ENCODE measurements at places on chromosomes 1 and 21.
A peak's percentile ranks its signal among the peaks of the same experiment; 100 is the strongest.

GRCh38 chr1:20575541-20576336 is 13.2 kb upstream of the CDA start:
- DNase-seq: no peak

DNA sequence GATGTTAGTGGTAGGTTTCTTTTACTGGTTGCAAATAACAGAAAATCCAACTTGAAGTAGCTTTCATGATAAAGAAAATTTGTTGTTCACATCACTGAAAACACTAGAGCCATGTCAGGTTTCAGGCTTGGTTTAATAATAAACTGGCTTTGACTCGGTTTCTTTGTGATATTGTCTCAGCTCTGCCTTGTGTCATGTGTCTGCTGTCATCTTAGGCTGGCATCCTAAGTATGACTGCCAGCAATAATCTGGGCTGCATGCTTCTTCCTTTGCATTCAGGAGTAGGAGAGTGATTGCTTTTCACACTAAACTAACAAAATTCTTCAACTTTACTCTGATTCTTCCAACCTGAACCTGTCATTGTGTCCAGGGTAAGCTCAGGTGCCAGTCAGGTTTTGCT is 474.0 kb upstream of the B3GALT2 start:
- DNase-seq: no peak

GRCh38 chr1:17078991-17079868 is 25.4 kb upstream of the SDHB start:
- DNase-seq: no peak

DNA sequence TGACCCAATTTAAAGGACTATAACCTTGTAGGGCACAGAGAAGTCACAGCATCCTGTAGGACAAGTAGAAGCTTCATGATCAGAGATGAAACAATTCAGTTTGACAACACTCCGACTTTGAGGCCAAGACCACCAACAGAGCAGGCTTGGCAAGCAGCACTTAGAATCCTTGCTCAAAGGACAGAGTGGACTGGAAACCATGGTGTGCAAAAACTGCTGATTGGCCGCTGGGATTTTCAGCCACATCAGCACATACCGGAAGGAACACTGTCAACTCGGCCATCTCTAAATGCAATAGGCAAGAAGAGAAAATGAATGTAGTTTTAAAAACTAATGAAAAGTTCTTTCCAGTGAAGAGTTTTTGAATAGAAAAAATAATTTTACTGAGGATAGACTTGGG is 92.0 kb upstream of the PRMT6 start:
- no peak for DNase-seq

GRCh38 chr1:18139198-18139981 is 31.8 kb downstream of the IGSF21 start:
- DNase-seq: no peak

DNA sequence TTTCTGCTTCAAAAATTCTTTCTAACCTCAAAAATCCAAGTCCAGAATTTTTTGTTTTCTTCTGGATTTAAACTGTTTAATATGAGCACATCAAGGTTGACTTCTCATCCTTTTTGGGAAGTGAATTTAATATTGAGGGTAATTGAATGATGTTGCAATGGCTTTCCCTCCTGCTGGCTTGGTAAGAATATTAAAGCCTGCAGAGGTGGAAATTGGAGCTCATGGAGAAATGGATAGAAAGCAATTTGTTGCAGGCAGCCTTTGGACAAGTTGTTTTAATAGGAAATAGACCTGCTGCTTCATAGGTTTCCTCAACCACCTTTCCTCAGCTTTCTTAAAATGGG is 124.7 kb downstream of the SYT2 start:
- DNase-seq: no peak

- DNase-seq: peak; percentile 25
Observed at GRCh38 chr1:9942399-9942938, 722 bp downstream of the LZIC start.

DNA sequence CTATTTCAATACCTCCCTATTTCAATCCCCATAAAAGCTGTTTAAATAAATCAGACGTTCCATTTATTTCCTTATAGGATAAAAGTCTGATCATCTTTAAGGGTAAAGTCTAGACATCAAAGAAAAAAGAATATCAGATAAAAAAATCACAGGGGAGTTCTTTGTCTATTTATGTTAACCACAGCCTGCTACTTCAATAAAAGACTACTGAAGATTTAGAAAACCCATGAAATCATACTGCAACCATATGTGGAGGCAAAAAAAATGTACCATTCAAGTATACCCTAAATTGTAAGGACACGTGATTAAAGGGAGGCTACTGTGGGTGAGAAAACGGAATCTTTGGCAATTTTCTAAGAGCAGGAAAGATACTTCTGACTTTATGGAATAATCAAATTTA is 108.2 kb upstream of the TNFSF4 start:
- no peak for DNase-seq

DNA sequence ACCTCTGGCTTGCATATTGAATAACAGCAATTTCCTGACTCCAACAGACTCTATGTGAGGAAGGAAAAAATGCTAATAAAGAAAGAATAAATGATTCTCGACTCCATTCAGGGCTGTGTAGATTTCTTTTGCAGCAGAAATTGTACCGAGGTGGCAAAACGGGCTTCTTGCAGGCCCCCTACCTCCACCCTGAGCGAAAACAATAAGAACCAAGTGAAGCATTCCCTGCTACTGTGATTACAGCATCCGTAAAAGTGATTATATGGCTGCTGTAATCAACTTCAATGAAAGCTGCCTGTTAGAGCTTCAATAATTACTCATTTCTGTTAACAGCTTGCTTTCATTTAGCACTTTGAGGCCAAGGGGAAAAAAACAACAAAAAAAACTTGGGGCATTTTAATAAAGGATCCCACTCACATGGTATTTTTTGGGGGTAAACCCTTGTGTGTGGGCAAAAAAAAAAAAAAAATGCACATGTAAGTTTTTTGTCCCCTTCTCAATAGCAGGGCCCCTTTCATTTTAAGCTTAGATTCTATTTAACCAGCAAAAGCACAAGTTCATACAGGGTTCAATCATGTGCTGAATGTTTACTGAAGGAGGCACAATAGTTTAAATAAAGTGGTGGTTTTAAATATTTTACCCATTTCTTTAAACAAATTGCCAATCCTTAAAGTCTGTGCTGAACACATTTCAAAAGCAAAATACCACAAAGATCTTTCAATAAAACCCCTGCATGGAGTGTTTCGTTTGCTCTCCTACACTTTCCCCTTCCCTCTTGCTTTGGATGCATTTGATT is 271.6 kb downstream of the LMO4 start:
- DNase-seq: no peak

DNA sequence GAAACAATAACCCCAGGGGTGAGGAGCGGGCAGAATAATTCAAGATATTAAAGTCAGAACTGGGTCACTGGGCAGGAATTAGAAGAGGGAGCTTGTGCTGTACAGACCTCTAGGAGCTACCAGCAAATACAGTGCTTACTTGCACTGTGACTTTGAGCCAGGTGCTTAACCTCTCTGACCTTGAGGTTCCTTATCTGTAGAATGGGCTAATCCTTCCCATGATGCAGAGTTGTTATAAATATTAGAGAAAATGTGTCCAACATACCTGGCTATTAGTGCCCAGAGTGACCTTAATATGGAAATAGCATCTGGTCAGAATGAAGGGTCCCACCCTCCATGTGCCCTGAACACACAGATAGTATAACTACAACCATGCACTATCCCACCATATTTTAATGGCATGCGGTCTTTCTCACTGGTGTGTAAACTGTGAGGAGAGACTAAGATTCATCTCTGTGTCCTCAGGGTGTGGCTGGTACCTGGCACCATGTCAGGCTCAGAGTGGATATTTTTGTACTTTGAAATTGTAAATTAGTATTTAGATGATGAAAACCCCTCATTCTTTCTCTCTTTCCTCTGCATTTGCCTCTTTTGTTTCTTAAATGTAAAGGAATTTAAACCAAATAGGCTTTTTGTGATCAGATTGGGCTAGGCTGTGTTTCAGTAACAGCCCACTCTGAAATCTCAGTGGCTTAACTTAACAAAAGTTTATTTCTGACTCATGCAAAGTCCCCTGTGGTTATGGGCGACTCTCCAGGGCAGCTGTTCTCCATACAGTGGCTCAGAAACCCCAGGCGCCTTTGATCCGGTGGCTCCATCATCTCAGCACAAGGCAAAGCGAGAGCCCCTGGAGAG is 60.0 kb upstream of the ROR1 start:
- no peak for DNase-seq

GRCh38 chr1:180571832-180572636 is 13.3 kb downstream of the OVAAL start:
- peak; percentile 67 for DNase-seq

DNA sequence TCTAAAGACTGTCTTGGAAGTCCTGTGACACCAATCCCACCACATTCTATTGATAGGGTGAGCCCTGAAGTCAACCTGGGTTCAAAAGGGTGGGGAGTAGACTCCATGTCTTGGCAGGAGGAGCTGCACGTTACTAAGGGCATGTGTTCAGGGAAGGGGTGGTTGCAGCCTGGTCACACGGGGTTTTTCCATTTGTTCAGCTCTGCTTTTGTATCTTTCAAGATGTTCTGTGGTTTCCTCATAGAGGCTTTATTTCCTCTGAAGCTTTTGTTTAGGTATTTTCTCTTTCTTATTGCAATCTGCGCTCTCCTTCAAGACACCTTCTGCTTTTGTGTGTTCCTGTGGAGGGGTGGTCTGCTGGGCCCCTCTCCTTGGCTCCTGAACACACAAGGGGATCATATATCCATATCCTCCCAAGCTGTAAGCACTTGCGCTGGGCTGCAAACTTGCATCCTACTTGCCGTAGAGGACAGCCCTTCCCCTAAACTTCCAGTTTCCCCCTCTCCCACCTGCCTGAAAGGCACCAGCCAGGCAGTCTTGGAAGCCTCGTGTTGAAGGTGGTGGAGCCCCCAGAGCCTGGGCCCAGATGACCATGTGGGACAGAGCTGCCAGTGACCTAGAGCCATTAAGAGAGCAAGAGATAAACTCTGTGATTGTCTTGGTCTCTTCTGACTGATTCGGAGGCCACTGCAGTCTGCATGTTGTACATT is 62.5 kb upstream of the TRAPPC10 start:
- no peak for DNase-seq

GRCh38 chr1:102961549-102961948 is 146.8 kb downstream of the COL11A1 start:
- no peak for DNase-seq

DNA sequence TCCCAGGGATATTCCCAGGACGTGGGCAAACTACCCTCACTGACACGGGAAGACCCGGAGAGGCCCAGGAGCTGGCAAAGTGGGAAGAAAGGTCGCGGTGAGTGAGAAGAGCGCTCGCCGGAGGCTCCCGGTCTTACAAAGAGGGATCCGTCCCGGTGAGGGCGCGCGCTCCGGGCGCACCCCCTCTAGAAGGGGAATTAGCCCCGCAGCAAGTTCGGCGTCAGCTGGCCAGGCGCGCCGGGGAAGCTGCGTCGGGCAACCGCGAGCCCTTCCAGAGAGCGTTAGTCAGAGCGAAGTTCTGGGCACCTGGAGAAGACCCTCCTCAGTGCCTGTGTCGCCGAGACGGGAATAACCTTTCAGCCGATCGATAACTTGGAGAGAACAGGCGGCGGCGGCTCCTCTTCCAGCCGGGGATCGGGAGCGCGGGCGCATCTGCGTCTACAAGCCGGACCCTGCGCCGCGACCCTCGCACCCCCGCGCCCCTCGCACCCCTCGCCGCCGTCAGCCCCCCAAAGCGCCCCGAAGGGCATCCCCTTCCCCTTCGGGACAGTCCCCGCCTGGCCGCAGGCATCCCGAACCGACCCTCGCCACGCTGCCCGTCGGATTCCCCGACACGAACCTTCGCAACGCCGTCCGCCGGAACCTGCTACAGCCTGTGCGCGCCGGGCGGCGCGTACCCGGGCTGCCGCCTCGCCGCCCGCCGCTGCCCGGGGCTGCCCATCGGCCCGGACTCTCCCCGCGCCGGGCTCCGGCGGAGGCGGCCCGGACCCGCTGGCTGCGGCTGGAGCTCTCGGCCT is 485 bp downstream of the SIPA1L2 start:
- DNase-seq: no peak

DNA sequence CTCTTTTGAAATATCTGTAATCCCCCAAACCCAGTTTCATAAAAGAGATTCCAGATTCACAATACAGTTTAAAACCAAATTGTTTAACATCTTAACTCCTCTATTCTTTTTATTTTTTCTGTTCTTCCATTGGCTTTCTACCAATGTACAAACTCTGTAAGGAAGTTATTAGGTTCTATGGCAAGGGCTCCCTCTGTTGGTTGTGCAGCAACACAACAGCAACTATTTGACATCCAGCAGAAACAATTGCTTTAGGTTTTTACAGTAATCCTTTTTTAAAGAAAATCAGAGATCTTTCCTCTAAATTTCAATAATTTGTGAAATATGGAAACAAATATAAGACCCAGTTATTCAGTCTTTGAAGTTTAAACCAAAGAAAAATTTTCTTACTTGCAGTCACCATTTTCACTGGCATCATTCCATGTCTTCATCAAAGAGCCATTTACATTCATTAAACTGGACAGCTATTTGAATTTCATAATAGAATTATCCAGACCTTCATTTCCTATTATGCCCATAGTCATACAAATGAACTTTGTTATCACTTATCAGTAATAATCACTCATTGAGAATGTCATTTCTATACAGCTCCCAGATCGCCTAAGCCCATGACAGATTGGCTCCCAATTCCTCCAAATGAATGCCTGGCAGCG is 46.5 kb upstream of the RNF11 start:
- peak; percentile 57 for DNase-seq

- no peak for DNase-seq
Observed at GRCh38 chr1:14334336-14335176, 263.9 kb upstream of the KAZN start.

GRCh38 chr1:109806733-109807400 is 43.1 kb upstream of the EPS8L3 start:
- DNase-seq: no peak

GRCh38 chr1:236207569-236207968 is 65.2 kb downstream of the GPR137B start:
- DNase-seq: no peak

DNA sequence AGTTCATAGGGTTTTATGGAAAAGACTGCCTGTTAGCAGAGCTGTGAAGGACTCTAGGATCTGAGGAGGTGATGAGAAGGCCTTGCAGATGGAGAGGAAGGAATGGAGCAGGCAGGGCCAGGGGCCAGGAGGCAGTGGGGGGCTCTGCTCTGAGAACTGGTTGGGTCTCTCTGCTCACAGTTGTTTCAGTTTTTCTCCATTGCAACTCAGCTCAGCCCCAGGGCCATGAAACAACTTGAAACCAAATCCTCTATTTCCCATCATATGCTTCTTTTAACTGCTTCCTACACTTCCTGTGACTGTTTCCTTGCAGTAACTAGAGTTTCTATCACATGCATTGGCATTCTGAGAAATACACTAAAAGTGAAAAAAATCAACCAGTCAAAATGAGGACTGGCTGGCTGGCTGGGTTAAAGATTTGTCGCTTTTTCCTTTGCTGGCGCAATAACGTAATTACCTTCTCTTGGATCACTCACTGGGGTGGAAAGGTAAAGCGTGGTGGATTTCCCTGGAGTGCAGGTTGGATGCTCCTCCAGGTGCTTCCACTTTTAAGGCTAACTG is 172.0 kb downstream of the CDC7 start:
- DNase-seq: peak; percentile 20
